ENCODE measurements at places on chromosomes 1 and 21.

DNA sequence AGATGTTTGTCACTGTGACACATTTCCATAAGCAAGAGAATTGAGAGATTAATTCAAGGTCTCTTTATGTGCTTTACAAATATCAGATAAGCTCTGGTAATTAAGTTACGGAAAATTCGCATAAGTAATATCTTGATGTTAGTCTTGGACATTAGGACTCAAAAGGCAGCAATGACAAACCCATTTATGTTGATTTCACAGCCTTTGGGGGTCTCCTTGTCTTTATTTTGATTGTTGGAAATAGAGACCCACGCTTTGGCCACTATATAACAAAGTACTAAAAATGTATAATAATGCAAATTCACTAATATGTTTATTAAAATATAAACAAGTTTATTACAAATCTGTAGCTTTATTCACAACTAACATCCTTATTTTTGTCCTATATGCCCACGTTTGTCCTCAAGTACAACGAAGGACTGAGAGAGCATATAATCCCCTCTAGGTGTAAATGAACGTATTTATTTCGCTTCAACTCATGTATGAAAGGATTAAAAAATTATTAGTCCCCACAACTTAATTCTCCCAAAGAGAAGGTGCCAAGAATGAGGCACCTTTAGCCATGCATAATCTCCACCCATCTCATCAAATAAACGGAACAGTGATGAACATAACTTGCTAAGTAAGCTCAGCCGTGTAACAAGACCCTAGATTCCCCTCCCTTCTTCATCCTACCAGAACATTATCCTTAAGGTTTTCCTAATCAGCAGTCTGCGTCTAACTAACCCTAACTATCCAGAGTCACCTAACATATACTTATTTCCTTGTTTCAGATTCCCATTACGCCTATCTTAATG is 1.6 kb upstream of the LAMC1 start:
- no peak for DNase-seq

DNA sequence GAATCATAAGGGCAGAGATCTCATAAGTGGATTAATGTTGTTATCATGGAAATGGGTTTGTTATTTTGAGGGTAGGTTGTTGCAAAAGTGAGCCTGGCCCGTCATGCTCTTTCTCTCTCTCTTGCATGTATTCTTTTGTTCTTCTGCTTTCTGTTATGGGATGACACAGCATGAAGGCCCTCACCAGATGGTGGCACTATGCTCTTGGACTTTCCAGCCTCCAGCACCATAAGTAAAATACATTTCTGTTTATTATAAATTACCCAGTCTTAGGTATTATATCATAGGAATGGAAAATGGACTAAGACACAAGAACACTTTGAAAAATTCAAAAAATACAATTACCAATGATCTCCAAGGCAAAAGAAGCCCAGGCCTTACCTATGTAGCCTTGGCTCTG is 676.1 kb downstream of the PTPRU start:
- DNase-seq, result no peak

- no peak for DNase-seq
Observed at GRCh38 chr1:65894738-65895605, 102.3 kb downstream of the PDE4B start.

GRCh38 chr1:43779805-43780403 is 72.6 kb downstream of the ST3GAL3 start:
- DNase-seq, result no peak

DNA sequence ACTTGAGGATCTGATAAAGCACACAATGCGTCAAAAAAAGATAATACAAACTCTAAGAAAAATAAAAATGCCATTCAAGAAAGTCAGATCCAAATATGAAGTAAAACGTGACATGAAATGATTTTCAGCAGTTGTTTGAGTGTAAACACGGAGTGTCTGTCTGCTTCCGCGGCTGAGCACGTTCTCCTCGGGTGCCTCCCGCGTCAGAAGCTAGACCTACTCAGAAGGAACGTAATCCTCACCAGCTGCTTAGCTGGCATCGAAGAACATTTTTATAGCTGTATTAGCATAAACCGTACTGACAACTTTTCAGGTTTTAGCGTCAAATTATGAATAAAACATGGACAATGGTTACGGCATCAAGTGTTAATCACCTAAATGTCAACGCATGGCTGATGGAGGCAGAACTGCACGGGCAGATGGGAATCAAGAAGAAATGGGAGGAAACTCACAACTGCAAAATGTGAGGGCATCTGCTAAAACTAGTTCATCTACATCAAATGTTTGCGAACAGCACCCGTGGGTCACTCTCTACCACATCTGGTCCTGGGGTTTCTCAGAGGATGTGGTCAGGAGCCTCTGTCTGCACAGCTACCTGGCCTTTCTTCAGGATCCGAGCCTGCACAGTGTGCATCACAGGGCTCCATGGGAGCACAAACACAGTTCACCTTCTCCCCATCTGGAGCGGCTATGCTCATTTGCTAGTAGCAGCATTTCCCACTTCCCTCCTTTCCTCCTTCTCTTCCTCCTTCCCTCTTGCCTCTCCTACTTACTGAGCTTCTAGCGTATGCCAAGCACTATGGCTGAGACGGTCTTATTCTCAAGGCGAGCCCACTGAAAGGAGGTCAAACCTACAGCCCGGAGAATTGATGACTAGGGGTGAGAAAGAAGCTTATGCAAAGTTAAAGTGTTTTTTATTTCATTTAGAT is 40.0 kb downstream of the RCAN1 start:
- no peak for DNase-seq

DNA sequence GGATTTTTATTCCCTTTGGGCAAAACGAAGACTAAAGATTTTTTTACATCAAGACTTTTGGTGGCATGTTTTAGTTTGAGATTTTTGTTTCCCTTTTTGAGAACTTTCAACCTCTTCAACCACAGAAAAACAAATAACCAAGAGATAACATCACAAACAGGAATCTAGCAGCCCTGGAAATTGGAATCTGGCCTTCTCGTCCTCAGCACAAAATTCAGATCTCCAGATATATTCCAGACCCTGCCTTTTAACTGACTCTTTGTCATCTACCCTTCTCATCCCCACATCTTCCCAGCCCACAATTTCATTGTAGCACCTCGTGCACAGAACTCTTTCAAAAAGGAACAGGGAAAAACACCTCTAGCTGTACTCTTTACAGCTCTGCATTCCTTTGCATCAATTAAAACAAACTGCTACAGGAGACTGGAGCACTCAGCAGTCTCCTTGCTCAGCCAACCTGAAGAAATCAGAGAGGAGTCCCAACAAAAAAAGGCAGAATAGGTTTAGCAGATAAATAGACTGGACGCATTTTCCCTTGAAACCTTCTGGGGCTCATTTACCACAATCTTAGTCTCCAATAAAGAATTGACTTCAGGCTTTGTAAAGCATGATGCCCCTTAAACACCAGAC is 251.0 kb downstream of the TTLL7 start:
- no peak for DNase-seq

DNA sequence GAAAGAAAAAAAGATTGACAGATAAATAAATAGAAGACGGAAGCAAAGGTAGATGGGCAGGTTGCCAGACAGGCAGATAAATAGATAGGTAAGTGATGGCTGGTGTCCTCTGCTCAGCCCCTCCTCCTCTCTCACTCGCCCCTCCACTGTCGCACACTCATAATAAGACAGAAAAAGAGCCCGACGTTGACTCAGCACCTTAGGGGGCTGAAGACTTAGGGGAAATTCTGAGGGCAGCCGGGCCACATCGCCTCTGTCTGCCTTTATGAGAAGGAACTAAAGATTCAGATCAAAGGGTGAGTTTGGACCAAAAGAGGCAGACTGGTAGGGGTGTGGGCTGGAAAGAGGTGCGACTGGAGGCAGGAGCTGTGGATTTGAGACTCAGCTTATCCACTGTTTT is 158.1 kb upstream of the IGSF21 start:
- no peak for DNase-seq

DNA sequence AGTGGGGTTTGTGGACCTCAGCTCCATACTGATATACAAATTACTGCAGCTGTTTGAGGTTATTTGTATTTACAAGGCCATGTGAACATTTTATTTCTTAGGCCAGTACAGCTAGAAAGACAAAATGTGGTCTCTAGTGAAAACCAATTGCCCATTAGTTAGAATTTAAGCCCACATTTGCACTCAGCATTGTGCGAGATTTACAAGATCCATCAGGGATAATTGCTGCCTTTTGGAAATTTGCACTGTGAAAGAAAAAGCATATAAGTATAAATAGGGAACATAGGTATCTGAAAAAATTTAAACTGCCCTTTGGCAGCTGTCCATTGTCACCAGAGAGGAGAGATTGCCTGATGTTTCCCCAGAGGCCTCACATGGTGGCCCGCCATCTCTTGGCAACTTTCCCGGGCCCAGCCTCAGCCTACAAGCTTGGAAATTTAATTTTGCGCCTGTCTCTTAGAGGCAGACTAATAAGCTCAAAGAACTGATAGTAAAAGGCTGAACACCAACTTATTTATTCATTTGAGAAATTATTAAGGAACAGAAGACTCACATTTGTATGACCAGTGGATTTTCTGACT is 120.7 kb downstream of the MAP3K21 start:
- no peak for DNase-seq

GRCh38 chr1:171883849-171884248 is 42.6 kb downstream of the DNM3 start:
- no peak for DNase-seq

- DNase-seq, result no peak
Observed at GRCh38 chr21:38790059-38790458, 15.7 kb upstream of the ETS2 start.

DNA sequence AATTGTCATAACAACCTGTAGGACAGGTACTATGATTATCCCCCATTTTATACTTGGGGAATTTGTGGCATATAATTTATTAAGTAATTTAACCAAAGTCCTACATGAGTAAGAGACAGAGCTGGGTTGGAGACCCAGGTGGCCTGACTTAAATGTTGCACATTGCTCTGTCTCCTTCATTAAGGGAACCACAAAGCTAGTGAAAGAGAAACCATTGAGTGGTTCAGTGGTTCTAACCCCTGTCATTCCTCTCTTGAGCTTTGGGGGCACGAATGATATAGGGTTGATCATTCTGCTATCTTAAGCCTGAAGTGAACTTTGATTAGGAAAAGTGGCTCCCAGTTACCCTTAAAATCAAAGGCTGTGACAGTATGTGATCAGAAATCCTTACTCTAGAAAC is 5.3 kb upstream of the MAP3K7CL start:
- DNase-seq, result no peak

DNA sequence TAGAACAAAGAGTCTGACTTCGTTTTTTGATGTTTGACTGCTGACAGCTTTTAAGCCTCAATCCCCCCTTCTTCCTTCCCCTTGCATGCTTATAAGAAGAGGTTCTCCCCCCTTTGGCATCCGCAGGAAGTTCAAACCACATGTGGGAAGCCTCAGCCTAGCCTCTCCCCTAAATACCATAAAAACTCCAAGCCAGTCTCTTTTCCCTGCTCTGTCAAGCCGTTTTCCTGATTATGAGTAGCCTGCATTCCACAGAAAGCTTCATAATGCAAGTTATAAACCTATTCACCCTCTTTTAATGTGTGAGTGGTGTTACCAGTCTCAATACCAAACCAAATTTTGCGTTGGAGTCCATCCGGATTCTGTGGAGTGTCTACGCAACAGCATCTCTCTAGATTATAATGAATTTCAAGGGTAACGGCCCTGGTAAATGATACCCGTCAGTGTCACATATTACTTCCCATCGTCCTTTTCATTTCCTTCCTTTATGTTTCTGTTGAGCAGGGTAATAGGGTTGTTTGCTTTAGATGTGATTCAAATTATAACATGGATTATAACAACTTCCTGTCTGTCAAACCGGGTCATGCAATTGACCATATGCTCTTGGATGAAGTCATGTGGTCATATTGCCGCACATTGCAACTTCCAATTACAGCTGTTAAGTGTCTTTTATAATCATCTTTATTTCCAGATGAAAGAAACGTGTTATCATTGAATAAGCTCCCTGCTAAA is 717.5 kb downstream of the RWDD3 start:
- DNase-seq, result no peak

Measured in CD4-positive, alpha-beta T cell treated with Interferon alpha-2 for 1 hour (primary cell).